Substantia nigra (tissue), 51 donors: ENCODE measurements at places on chromosomes 5 and 9.

DNA sequence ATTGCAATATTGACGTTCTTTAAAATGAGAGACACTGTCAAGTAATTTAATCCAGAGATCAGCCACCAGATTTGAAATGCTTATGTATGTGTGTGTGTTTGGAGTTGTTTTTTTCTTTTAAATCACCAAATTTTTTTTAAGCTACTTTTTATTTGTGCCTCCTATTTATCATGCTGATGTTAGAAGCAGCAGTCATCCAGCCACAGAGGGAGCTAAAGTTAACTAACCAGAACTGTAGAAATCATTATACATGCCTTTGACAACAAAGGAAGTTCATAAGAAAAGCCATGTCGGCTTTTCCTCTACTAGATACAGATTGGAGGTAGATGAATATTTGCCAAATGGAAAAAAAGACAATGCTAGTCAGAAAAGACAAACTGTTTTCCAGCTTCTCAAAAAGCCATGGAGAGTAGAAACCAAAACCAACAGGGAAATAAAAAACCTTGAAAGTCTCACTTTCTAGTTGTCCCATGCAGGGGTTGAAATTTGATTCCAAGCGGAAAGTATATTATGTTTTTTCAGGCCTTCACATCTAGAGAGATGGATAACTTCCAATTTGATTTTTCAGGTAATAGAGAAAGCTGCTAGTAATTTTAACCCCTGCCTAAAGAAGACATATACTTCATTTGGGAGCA, 4.5 kb downstream of the PURA start:
- DNase-seq, result no peak

DNA sequence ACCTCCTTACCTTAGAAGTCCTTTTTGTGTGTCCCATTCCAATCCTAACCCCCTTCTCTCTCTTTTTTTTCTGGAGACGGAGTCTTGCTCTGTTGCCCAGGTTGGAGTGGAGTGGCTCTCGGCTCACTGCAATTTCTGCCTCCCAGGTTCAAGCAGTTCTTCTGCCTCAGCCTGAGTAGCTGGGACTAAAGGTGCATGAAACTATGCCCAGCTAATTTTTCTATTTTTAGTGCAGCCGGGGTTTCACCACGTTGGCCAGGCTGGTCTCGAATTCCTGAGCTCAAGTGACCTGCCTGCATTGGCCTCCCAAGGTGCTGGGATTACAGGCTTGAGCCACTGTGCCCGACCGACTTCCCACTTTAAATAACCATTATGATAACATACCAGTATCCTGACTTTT, 17.5 kb downstream of the TMEM38B start:
- no peak for DNase-seq

DNA sequence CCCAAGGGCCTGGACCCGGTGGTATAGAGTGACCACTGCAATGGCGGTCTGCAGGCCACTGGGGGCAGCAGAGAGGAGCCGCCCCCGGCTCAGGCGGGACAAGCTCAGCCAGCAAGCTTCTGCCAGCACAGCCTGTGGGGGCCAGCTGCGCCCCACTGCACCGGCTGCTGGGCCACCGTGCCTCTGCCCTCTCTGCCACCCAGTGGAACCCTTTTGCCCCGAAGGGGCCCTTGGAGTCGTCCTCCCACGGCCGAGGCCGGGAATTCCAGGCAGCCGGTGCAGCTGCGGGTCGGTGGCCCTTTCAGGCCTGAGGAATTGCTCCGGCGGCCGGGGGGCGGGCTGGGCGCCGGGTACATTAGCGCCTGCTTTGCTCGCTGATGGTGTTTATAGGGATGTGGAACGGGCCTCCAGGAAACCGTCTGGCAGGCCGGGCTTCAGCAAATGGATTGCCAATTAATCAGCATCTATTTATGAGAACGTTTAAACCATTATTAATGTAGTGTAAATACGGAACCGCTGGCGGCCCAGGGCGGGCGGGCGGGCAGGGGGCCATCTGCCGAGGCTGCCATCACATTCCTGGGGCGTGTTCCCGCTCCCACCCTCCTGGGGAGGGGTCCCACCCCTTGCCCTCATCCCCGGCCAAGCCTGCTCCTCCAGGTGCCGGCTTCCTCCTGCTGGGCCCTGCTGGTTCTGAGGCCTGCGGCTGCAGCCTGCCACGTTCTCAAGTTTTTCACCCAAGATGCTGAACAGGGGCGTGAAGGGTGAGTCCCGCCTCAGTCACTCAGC, 127.4 kb downstream of the BARX1 start:
- DNase-seq, result peak; percentile 12

GRCh38 chr5:21918451-21918850, 934.7 kb downstream of the CDH12 start:
- no peak for DNase-seq

DNA sequence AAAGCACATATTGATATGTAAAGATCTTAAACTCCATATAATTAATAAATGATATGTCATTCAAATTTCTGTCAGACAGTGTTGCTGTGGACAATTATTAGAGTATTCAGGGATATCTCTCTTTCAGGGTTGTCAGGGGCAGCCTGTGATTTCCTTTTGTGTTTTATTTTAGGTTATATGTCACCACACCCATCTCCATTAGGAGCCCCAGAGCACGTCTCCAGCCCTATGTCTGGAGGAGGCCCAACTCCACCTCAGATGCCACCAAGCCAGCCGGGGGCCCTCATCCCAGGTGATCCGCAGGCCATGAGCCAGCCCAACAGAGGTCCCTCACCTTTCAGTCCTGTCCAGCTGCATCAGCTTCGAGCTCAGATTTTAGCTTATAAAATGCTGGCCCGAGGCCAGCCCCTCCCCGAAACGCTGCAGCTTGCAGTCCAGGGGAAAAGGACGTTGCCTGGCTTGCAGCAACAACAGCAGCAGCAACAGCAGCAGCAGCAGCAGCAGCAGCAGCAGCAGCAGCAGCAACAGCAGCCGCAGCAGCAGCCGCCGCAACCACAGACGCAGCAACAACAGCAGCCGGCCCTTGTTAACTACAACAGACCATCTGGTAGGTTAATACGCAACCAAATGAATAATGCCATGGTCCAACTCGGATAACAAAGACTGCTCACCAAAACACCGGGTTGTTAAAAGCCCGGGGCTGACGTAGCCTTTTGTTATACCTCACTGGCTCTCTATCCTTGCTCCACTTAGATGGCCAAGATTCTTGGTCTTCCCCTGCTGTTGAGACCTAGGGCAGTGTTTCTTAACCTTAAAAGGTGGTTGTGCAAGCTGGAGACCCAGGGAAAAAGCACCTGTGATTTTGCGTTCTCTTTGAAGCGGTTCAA, 24.4 kb downstream of the SMARCA2 start:
- DNase-seq, result no peak

DNA sequence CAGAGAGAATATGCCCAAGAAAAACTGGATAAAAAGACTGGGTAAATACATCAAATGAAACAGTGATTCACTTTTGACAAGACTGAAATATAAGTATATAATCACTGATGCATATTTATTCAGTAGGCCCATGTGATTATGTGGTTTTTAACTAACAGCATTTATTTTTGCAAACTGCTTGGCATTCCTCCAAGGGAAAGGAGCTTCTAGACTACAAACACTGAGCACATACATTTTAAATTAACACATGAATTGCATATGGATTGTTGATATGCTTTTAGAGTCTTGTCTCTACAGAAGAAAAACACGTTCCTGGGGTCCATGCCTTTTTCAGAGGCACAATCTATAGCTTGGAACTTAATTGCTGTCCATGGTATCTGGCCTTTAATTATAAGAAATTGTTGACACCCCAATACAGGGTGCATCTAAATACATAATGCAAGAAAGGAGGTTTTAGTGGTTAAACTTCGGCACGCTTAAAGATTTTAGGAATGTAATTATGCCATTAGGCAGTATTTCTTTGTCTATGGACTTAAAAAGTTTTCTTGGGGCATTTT, 6.9 kb upstream of the MEIKIN start:
- no peak for DNase-seq

DNA sequence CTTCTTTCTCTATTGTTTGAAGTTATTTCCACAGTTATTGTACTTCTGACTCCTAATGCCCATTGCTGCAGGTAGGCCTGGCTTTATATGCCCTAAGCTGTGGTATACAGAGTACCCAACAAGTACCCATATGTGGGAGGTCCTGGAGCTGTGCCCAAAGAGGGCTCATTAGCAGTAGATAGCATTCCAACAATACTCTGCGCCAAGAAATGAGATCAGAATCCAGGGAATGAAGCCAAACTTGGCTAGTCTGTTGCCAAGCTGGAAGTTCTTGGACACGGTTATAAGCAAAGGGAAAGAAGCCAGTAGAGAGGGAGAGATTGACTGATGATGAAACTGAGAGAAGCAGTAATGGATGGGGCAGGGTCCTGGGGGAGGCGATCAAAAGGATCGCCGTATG, 29.7 kb upstream of the FAM169A start:
- DNase-seq, result no peak
